Smooth muscle cell of trachea (primary cell): ENCODE measurements at places on chromosomes 2 and 18. TPM values are rescaled to one million over a fixed set of nuclear protein-coding genes. Genes with fewer than 3 reads are reported as not detected.

The SLC9A4 gene
- total RNA-seq = not detected in 2 replicates

The NT5DC4 gene
- not detected in 2 replicates for total RNA-seq

The GBX2 gene
- total RNA-seq = not detected in 2 replicates

The GPR45 gene
- total RNA-seq = not detected in 2 replicates

The HOXD3 gene
- 0.29 TPM in 1 of 2 replicates, not detected in the other for total RNA-seq

The LYPD1 gene
- 0.33 and 0.73 TPM in 2 replicates for total RNA-seq

The KLHL41 gene
- 5.4 and 9.8 TPM in 2 replicates for total RNA-seq
